ENCODE measurements at places on chromosomes 6 and 20. TPM values are rescaled to one million over a fixed set of nuclear protein-coding genes. Genes with fewer than 3 reads are reported as not detected.

INSM1 gene
- total RNA-seq, result not detected

KLC4 gene
- 10.6 TPM for total RNA-seq

SLC22A7 gene
- not detected for total RNA-seq

MGME1 gene
- 5.1 TPM for total RNA-seq

GPLD1 gene
- 0.21 TPM for total RNA-seq

GPX5 gene
- not detected for total RNA-seq

STMND1 gene
- not detected for total RNA-seq

DLK2 gene
- total RNA-seq, result 5.3 TPM

MPC1 gene
- 16.4 TPM for total RNA-seq

PPP1R16B gene
- total RNA-seq, result 0.43 TPM

ALDH8A1 gene
- total RNA-seq, result 0.21 TPM

TSPO2 gene
- total RNA-seq, result not detected

CST5 gene
- total RNA-seq, result not detected

WFDC2 gene
- total RNA-seq, result 0.96 TPM

ZNF165 gene
- total RNA-seq, result 2.3 TPM

TMEM200A gene
- total RNA-seq, result under 0.01 TPM

C20orf202 gene
- not detected for total RNA-seq

PAK5 gene
- not detected for total RNA-seq

CALHM4 gene
- not detected for total RNA-seq

AVP gene
- total RNA-seq, result not detected

CSNK2A1 gene
- total RNA-seq, result 148 TPM

RSPH3 gene
- 10.0 TPM for total RNA-seq

NKX2-4 gene
- total RNA-seq, result not detected

CLIC5 gene
- total RNA-seq, result 0.72 TPM

LRFN2 gene
- not detected for total RNA-seq

SNX5 gene
- total RNA-seq, result 229 TPM

PRICKLE4 gene
- total RNA-seq, result not detected

PRDM13 gene
- not detected for total RNA-seq

PLN gene
- total RNA-seq, result not detected

SMAP1 gene
- 11.8 TPM for total RNA-seq

ITPR3 gene
- 117 TPM for total RNA-seq

PRND gene
- under 0.01 TPM for total RNA-seq

XKR7 gene
- not detected for total RNA-seq

RFX6 gene
- total RNA-seq, result not detected

AKAP12 gene
- total RNA-seq, result 1.3 TPM

CYP39A1 gene
- total RNA-seq, result 2.4 TPM

SEC63 gene
- 13.4 TPM for total RNA-seq

BEND3 gene
- total RNA-seq, result 5.5 TPM

CDS2 gene
- 21.7 TPM for total RNA-seq

CTCFL gene
- not detected for total RNA-seq

SLC12A5 gene
- total RNA-seq, result not detected

All from tracheal epithelial cell (primary cell).